Activated CD4-positive, alpha-beta T cell treated with anti-CD3 and anti-CD28 coated beads, Interleukin-2, amount 10 ng/mL, durations not matched to agents 7 days and 5 days (primary cell): ENCODE measurements at places on chromosomes 2 and 18. TPM values are rescaled to one million over a fixed set of nuclear protein-coding genes. Genes with fewer than 3 reads are reported as not detected.

DNA sequence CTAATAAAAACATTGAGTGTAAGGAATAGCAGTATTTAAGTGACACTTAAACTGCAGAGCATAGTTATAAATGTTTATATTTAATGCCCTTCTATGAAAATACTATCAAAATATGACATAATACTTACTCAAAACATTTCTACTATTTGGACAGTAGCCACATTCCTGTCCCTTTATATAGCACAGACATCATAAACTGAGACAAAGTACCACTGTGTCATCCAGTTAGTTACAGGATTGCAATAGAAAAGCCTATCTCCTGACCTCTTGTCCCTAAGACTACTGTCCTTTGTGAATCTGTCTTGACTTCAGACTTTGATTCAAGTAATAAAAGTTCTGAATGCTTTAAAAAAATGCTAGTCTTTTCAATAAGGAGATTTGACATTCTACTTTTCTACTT lies 1528.5 kb upstream of the NXPH2 start:
- no peaks in the 10 kb centered on the region for H3K27me3 ChIP-seq
- no peak overlapping the region for H3K4me3 ChIP-seq
- no peak overlapping the region for H3K27ac ChIP-seq

- peaks cover 40% of the 10 kb centered on the region for H3K4me1 ChIP-seq
- no peaks in the 10 kb centered on the region for H3K27me3 ChIP-seq
- H3K4me3 ChIP-seq = no peak overlapping the region
- DNase-seq = no peak
These were observed 3.7 kb downstream of the ODC1 start for GRCh38 chr2:10444463-10444862.

DNA sequence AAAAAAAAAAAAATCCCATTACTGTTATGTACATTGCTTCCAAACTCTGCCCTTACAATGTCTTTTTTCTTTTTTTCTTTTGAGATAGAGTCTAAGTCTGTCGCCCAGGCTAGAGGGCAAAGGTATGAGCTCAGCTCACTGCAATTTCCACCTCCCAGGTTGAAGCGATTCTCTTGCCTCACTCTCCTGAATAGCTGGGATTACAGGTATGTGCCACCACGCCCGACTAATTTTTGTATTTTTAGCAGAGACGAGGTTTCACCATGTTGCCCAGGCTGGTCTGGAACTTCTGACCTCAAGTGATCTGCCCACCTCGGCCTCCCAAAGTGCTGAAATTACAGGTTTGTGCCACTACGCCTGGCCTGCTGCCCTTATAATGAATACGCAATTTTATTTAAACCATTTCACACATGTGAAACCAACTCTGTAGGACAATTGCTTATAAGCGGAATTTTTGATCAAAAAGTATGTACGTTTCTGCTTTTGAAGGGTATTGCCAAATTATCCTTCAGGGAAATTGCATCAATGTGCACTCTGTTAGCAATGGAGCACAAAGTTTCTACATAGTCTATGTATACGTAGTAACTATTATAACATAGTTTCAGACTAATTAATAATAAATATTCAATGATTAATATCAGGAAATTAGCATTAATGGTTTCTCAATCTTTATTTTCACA lies 55.7 kb upstream of the ACTR3 start:
- H3K4me1 ChIP-seq = no peaks in the 10 kb centered on the region
- DNase-seq = no peak
- H3K27ac ChIP-seq = no peak overlapping the region
- H3K36me3 ChIP-seq = peaks cover 1% of the 10 kb centered on the region
- H3K4me3 ChIP-seq = no peak overlapping the region

DNA sequence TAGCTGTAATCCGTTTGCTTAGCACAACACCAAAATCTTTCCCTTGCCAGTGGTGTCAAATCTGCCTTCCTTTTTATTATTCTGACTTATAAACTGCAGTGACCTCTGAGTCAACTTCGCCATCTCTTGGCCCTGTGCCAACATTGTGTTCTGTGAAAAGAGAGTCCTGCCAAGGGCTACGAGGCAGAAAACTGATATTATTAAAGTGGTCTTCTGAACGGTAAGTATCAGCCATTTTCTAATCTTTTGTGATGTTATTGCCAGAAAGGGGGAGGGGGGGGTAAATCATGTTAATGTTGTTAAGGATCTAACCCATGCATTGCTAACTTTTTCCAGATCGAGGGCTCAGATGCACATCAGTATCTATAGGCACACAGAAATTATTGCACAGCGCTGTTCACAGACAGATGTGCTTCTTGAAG lies 121.5 kb upstream of the LTBP1 start:
- H3K4me3 ChIP-seq = no peak overlapping the region
- peaks cover 4% of the 10 kb centered on the region for H3K36me3 ChIP-seq
- no peak for DNase-seq
- no peaks in the 10 kb centered on the region for H3K27me3 ChIP-seq
- no peaks in the 10 kb centered on the region for H3K4me1 ChIP-seq

- no peaks in the 10 kb centered on the region for H3K36me3 ChIP-seq
- H3K4me3 ChIP-seq = no peak overlapping the region
- H3K27me3 ChIP-seq = peaks cover 19% of the 10 kb centered on the region
These were observed 13.5 kb upstream of the GLI2 start for GRCh38 chr2:120722246-120722567.

GRCh38 chr2:232146294-232146693 lies 184.8 kb downstream of the DIS3L2 start:
- no peak overlapping the region for H3K4me3 ChIP-seq
- no peak for DNase-seq

GRCh38 chr2:162256591-162256991 lies 13.3 kb upstream of the FAP start:
- no peak overlapping the region for H3K4me3 ChIP-seq
- peaks cover 17% of the 10 kb centered on the region for H3K27me3 ChIP-seq
- no peak for DNase-seq
- peaks cover 2% of the 10 kb centered on the region for H3K36me3 ChIP-seq
- peaks cover 10% of the 10 kb centered on the region for H3K4me1 ChIP-seq

DNA sequence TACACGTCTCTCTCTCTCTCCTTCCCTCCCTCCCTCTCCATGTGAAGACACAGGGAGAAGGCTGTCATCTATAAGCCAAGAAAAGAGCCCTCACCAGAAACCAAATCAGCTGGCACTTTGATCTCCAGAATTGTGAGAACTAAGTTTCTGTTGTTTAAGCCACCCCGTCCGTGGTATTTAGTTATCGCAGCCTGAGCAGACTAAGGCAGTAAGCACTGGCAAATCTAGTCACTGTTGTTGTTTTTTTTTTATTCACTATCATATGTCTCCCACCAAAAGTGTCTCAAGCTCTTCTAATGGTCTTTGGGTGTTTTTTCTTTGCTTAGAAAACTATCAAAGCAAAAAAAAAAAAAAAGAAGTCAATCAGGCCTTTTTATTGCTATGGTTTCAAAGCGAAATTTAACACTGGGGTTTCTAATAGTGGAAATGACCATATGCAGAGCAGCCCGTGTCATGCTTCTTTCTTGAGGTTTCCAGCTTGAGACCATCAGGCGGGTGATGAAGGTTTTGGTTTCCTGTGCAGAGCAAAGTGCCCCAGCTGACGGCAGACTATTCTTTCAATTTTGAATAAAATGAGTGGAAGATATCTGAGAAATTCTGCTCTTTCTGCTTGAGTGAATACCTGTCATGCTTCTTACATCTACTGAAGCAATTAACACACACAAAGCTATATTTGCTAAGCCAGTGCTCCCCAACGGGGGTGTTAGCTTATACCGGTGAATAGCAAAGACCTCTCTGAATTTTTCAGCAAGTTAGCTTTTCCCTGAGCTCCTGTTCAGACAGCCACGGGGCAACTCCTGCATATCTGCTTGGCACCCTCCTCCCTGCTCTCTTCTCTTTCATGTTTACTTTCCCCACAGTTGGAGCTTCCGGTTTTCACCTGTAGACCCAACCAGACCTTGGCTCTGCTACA lies 394.1 kb upstream of the ATP5MC3 start:
- no peak for DNase-seq
- H3K4me3 ChIP-seq = no peak overlapping the region
- peaks cover 12% of the 10 kb centered on the region for H3K4me1 ChIP-seq
- H3K36me3 ChIP-seq = no peaks in the 10 kb centered on the region
- no peak overlapping the region for H3K27ac ChIP-seq

DNA sequence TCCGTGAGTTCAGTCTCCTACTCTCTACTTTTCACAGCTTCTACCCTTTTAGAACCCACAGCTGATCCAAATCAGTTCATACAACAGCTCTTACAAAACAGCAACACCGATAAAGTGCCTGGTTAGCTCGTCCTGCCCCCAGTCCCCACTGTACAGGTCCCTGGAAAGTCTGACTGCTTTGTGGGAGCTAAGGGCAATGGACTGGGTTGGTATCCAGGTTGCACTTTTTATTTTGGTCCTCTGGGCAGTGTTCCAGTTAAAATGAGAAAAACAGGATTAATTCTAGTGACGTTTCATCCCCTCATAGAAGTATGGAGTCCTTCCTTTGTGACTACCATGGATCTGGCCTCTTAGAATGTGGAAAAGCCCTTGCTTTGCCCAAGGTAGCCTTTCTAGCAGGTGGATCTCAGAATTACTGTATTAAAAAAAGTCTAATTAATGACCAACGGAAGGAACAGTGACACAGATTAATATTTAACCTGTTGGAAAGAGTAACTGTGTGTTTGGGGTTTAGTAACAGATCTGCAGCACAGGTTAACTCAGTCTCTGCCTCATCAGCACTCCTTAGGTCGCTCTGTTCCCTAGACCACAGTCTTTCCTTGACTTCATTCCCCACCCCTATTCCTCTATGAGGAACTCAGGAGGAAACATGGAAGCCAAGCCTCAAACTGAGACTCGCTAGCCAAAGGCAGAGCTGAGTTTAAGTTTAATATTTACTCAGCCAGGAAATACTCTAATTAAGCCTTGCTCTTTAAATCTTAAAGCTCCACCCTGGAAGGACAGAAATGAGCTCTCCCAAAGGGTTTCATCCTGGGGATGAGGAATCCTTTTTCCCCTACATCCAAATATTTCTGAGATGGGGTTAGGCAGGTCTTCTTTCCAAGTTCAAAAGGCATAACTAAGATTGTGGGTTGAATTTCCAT lies 52.8 kb upstream of the ITGA6 start:
- peaks cover 2% of the 10 kb centered on the region for H3K27me3 ChIP-seq
- no peak for DNase-seq
- no peak overlapping the region for H3K27ac ChIP-seq
- H3K4me1 ChIP-seq = no peaks in the 10 kb centered on the region
- H3K4me3 ChIP-seq = no peak overlapping the region

- no peak overlapping the region for H3K27ac ChIP-seq
- no peak for DNase-seq
- H3K4me3 ChIP-seq = no peak overlapping the region
- H3K36me3 ChIP-seq = no peaks in the 10 kb centered on the region
- no peaks in the 10 kb centered on the region for H3K27me3 ChIP-seq
These were observed 438.2 kb downstream of the TSN start for GRCh38 chr2:122193622-122194021.

GRCh38 chr2:157348291-157348921 lies 22.8 kb upstream of the ERMN start:
- H3K27ac ChIP-seq = no peak overlapping the region
- H3K27me3 ChIP-seq = no peaks in the 10 kb centered on the region

DNA sequence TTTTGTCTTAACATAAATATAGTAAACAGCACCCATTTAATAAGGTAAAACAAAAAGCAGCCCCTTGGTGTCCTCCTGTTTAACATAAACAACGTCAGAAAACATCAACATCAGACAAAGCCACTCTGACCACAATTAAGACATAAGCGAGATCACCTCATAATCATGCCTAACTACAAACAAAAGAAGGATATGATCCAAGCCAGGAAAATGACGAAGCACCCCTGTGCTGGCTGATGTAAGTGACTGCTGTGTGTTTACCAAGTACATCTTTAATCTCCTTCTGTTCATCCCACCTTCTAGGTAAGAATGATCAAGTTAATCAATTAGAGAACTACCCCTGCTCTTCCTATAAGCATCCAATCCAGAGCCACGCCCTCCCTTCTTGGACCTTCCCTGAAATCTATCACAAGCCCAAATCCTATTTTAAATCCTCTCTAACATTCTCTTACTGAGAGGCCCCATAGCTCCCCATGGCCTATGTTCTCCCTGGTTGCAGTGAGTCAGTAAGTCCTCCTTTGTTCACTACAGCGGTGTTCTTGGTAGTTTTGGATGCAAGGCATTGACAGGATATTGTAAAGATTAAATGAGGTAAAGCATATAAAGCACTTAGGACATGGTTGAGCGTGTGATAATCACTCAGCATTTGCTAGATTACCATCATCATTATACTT lies 424.2 kb downstream of the TSN start:
- no peaks in the 10 kb centered on the region for H3K27me3 ChIP-seq
- DNase-seq = no peak
- no peaks in the 10 kb centered on the region for H3K36me3 ChIP-seq

Gene SPAG16
- total RNA-seq = 10.6 TPM

Gene RETREG2
- 102 TPM for total RNA-seq

Gene GULP1
- not detected for total RNA-seq

Gene VRK2
- 32.8 TPM for total RNA-seq

Gene SDC1
- total RNA-seq = 0.19 TPM

Gene KIF3C
- 7.0 TPM for total RNA-seq

Gene HOXD9
- total RNA-seq = not detected

Gene SPP2
- total RNA-seq = not detected

Gene IL36G
- not detected for total RNA-seq
